Amniotic stem cell (primary cell): ENCODE measurements at places on chromosomes 7 and 10.

DNA sequence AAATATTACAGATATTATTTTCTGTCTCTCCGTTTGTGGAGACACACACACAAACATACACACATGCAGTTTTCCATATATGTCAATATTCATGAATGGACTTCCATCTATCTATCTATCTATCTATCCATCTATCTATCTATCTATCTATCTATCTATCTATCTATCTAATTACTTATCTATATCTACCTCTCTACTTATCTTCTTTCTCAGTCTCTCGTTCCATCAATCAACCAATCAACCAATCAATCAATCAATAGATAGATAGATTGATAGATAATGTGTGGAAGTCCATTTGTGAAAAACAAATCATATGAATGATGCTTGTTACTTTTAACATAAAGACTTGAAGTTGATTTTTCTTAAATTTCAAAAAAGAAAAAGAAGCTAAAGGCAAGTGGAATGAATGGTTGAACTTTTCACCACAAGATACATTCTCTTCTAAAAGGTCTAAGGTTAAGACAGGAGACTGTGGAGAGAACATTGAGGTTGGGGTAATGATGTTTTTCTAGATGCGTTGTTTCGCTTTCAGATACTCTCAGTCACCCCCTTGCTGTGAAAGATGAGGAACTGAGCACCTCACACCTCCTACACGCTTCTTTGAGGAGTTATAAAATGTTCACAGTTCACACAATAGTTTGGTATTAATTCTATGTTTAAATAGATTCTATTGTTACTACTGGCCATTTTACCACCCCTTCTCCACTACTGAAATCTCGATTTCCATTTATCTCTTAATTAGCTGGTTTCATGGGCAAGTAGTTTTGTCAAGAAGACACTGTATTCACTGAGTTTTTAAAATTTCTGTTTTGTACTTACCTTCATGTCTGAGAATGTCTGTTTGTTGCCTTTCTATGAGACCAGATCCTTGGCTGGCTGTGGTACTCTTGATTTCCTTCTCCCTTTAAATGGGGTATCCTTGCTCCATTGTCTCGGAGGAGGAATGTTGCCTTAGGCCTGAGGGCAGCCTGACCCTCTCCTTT, 114.1 kb downstream of the EMX2 start:
- DNase-seq: no peak

DNA sequence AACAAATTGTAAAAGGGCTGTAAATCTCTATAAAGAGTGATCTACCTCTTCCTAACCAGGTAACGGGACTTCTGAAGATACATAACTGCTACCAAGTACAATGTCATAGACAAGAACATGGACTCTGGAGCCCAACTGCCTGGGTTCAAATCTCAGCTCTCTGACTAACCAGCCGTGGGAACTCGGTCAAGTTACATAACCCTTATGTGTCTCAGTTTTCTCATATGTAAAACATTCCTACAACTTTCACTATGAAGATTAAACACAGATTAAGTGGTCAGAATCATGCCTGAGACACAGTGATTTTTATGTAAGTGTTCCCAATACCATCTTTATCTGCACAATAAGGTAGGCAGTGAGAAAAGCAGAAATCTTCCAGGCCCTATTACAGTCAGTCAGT, 52.6 kb downstream of the ITGB1 start:
- DNase-seq: no peak

DNA sequence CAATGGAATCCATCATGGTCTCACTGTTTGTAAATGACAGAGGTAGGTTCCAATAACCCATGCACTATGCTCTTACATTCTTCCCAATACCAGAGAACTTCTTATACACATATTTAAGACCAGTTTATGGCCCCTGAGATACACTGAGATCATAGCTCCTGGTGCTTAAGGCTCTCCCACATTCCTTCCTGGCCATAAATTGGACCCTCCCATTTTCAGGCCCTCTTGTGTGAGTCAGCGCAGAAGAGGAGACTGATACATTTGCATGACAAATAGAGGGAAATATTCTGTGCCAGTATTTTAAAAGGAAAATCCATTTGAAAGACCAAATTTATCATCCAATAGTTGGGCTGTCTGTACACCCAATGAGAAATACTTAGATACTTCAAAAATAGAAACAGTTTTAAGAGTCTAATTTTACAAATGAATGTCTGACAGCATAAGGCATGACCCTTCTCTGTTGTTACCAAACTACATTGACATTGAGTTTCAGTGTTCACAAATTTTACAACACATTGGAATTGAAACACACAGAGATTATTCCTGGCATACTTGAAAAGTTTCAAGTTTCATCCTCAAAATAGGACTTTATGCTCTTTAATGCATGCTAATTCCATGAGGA, 35.3 kb downstream of the SLC16A9 start:
- DNase-seq: no peak

DNA sequence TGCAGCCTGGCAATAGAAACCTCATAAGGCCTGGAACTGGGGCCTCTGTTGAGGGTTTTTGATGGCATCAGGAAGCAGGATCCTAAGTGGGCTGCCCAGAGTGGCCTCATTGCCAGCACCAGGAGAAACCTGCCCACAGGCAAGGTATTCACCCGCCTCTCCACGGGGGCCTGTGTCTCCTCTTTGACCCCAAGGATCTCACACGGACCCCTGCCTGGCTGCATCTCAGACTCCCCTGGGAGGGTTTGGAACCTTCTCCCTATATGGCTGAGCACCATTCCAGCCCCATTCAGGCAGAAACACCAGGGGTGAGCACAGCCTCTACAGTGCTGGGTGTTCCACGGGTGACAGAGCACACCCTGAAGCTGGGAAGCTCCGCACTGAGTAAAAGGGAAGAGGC, 14.6 kb upstream of the C10orf71 start:
- no peak for DNase-seq

GRCh38 chr10:6208799-6209235, 6.1 kb downstream of the PFKFB3 start:
- DNase-seq: no peak

GRCh38 chr10:13390604-13391522, 42.8 kb upstream of the SEPHS1 start:
- no peak for DNase-seq

- no peak for DNase-seq
These were observed 112.0 kb upstream of the MKX start for GRCh38 chr10:27857616-27858015.

DNA sequence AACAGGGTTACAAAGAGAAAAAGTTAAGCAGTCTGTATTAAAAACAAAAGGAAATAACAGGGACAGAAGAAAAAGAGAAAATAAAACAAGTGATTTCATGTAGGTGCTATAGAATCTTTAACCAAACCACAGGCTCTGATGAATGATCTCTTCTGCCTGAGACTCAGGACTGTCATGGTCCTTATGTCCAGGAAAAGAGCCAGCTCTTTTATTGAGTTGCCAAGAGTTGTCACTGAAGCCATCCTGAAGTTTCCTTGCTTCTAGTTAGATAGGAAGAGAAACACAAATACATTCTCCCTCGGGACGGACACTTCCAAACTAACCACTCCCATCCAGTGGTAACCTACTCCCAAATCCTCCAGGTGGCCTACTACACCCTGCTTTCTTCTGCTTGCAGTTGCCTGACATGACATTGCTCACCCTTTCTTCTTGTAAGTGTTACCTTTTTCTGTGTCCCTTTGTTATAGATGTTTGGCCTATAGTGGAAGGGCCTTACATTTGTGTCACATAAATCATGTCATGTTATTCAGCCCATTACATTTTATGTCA, 346.7 kb downstream of the NRG3 start:
- DNase-seq: no peak

- no peak for DNase-seq
These were observed 99.5 kb downstream of the HIP1 start for GRCh38 chr7:75639071-75639885.

DNA sequence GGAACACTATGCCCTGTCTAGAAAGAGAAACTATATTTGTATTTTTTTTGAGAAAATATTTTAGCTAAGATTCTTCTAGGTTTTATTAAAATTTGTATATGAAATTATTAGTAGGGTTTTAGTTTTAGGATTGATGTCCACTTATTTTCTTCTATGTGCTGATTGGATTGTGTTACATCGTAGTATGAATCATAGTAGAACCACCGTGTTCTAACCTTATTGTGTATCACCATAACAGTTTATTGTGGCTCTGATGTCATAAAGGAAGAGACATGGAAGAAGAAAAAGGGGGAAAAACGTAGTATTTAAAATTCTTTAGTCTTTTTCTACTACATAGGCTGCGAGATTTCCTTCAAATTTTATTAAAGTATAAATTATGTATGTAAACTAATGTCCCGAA, 1.9 kb downstream of the AGBL3 start:
- no peak for DNase-seq

GRCh38 chr7:131735101-131735500, 178.7 kb upstream of the PODXL start:
- DNase-seq: no peak

- DNase-seq: no peak
These were observed 225.8 kb downstream of the MAD1L1 start for GRCh38 chr7:2006921-2007381.

GRCh38 chr10:116253716-116254115, 19.3 kb downstream of the GFRA1 start:
- no peak for DNase-seq

GRCh38 chr7:1114505-1114904, 26.6 kb downstream of the GPER1 start:
- DNase-seq: no peak

GRCh38 chr10:77160679-77161078, 476.9 kb downstream of the KCNMA1 start:
- peak; percentile 86 for DNase-seq

- DNase-seq: no peak
These were observed 417.8 kb downstream of the PARD3 start for GRCh38 chr10:34397324-34397723.

DNA sequence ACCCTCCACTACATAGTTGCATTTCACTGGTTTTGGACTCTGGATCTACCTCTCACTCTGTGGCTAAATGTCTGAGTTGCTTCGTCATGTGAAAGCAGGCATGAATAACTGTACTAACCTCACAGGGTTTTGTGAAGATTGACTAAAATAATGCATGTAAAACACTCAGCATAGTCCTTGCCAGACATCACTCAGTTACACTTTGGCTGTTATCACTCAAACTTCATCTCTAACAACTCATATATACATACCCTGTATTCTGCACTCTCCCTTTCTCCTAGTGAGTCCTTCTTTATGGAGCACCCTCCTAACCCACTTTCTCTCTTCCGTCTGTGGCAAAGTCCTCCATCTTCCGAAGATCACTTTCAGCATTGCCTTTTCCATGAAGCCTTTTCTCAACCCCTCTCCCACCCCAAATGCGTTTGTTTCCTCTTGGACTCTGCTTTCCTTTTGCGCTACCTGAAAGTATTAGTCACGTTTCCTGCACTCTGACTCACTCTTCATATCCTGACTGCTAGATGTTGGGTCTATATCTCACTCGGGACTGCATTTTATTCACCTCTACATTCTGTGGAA, 72.6 kb downstream of the OSBPL3 start:
- no peak for DNase-seq

- DNase-seq: no peak
These were observed 11.1 kb upstream of the SLC18A3 start for GRCh38 chr10:49598986-49599385.

DNA sequence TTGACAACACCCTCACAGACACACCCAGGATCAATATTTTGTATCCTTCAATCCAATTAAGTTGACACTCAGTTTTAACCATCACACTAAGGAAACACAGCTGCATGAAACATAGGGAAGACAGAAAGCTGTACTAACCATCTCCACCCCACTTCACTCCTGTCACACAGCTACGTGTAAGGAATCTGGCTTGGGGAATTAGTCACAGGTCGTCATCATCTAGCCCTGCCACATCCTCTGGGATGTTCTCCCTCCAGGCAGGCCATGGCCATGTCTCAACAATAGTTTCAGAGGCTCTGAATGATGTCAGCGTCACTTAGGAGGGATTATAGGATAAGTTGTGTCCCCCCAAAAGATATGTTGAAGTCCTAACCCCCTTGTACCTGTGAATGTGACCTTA, 10.8 kb upstream of the SEMA3C start:
- DNase-seq: no peak

GRCh38 chr10:74836877-74837276, 10.5 kb downstream of the KAT6B start:
- DNase-seq: no peak

DNA sequence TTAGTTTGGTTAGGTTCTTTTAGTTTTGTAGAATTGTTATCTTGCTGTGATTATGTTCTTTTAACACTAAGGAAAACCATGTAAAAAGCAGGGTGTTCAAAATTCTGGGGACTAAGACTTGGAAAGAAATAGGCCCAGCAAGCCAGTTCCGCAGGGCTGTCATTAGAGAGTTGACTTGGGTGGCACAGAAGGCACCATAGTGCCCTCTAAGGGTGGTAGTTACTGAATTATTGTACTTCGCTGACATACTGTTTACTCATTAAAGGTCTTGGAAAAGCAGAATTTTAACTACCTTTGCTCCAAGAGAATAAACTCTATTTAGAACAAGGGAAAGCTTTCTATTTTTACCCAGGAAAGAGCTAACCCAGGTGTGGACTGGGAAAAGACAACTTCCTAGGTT, 86.5 kb downstream of the OTUD1 start:
- peak; percentile 17 for DNase-seq

DNA sequence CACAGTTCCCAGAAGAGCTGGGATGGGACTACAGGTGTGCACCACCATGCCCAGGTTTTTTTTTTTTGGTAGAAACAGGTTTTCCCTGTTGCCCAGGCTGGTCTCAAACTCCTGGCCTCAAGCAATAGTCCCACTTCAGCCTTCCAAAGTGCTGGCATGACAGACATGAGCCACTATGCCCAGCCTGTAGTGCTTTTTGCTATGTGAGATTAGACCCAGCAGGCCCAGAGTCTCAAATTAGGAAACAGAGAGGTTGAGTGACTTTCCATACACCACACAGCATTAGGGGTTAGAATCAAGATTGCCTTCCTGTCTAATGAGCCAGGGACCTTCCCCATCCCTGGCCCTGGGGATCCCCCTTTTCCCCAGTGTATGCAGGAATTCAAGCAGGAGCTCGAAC, 90.8 kb upstream of the KCTD7 start:
- DNase-seq: no peak

GRCh38 chr10:73209705-73210104, 37.4 kb downstream of the DNAJC9 start:
- no peak for DNase-seq

GRCh38 chr10:7587168-7587864, 79.5 kb downstream of the ITIH5 start:
- DNase-seq: no peak

- no peak for DNase-seq
These were observed 22.9 kb upstream of the GPR22 start for GRCh38 chr7:107446988-107447387.

- no peak for DNase-seq
These were observed 186.2 kb upstream of the INHBA start for GRCh38 chr7:41889040-41889439.

DNA sequence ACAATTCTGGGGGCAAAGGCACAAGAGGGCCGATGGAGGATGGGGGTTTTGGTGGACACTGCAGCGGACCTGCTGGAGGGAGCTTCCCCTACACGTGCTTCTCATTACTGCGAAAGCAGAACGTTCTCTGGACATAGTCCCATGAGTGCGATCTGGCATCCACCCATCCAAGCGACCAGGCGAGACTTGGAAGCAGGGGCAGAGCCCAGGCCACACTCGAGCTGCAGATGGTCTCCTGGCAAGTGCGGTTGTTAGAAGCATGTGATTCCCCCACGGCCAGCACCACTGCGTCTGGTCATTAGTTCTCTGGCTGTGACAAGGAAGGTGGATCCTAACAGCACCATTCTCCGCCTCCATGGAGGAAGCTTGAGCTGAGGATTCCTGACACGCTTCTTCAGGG, 118.4 kb upstream of the TCERG1L start:
- no peak for DNase-seq

- no peak for DNase-seq
These were observed 1.2 kb downstream of the PLEKHA1 start for GRCh38 chr10:122375679-122376160.

- no peak for DNase-seq
These were observed 41.8 kb upstream of the ABCB4 start for GRCh38 chr7:87517136-87517815.
